Epithelial cell of prostate (primary cell): ENCODE measurements at places on chromosomes 3 and 15.

DNA sequence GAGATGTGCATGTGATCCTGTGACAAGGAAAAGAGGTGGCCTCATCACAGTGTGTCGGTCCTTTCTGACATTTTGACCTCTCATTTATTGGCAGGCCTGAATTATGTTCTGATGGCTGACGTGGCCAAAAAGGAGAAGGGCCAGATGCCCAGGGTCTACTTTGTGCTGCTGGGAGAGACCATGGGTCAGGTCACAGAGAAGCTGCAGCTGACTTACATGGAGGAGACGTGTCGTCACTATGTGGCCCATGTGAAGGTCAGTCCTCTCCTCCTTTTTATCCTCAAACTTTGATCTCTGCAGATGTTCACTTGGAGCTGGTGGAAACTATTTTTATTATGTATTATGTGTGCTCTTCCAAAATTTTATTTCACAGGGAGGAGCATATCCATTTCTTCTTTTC is 319.3 kb upstream of the CTDSPL start:
- no peak for DNase-seq

- DNase-seq, result peak; percentile 64
Measured at GRCh38 chr3:59425371-59425770, 375.5 kb upstream of the CFAP20DC start.

- DNase-seq, result no peak
Measured at GRCh38 chr3:115930922-115931321, 307.6 kb downstream of the GAP43 start.

DNA sequence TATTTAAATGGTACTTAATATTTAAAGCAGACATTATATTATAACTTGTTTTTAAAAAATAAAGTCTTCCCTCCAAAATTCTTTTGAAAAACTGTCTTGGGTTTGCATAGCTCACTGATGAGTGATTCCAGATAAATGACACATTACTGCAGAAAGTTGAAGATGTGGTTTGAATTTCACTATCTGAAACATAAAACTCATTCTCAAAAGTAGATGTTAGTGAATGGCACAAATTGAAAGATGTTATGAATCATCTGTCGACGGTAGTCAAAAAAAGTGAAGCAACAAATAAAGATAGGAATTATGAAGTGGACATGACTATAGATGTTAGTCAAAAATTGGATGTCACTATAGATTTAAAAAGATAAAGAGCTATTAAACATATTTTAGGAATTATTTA is 280.5 kb downstream of the GAP43 start:
- no peak for DNase-seq

DNA sequence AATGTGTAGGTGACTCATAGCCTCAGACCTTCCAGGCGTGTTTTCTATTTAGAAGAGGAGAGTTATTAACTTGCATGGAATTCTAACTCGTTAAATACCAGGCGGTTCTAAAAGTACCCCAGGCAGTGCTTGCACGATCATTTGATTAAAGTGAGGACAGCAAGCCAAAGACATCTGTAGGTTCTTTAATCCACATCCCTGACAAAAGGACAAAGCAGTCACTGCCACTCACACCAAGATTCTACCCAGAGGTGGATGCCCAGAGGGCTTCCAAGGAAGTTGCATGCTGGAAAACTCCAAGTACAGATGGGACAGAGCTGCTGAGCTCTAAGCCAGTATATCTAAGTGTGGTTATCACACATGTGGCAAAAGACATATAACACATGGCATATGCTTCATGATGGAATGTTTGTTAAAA is 372.1 kb downstream of the ROBO2 start:
- DNase-seq, result no peak

GRCh38 chr3:14803101-14803980 is 15.4 kb upstream of the FGD5 start:
- DNase-seq, result no peak

GRCh38 chr3:143309705-143310104 is 190.1 kb downstream of the CHST2 start:
- no peak for DNase-seq

DNA sequence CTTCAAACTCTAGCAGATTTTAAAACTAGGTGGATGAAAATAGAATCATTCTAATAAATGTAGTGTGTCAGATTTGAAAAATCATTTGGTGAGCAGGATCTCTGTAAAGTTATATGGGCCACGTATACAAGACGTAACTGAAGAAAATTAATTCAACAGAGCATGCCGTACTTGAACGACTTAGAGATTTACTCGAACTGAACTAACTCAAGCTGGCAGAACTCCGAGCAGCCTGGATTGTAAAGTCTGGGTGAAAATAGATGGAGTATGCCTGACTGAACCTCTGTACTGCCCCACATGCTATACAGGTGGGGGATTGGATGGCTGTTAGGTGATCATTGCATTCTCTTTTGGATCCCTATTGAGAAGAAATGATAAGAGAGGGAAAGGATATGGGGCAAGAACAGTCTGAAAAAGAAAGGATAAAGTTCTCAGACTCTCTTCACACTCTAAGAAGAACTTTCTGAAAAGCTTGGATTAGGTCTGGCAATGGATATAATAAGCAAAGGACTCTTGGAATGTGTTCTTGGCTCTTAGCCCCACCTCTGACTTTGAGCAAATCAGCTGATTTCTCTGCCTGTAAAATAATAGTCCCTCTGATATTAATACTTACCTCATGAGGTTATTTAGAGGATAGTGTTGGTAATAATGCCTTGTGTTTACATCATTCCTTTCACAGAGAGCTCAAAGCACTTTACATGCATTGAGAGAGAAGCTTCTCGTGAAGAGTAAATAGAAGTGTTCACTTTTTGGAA is 147.5 kb downstream of the FILIP1L start:
- no peak for DNase-seq

GRCh38 chr15:48654801-48655200 is 9.3 kb upstream of the FBN1 start:
- no peak for DNase-seq

DNA sequence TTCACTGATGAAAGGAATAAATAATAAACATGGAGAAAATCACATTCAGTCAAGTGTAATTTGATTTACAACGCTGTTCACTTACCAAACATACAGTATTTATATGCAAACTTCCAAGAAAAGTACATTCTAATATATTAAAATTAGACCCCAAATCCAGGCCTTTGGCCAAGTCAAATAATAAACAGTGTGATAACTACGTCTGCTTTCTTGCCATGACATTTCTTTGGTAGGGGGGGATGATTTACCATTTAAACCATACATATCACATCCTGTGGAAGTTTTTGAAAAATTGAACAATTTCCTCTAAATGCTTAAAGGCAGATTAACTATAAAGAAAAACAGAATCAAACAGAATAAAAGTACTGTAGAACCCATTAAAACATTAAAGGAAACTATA is 368.2 kb upstream of the WNT5A start:
- no peak for DNase-seq

GRCh38 chr15:58282060-58282708 is 144.0 kb downstream of the AQP9 start:
- DNase-seq, result no peak

GRCh38 chr15:31615643-31616415 is 289.2 kb downstream of the KLF13 start:
- no peak for DNase-seq

DNA sequence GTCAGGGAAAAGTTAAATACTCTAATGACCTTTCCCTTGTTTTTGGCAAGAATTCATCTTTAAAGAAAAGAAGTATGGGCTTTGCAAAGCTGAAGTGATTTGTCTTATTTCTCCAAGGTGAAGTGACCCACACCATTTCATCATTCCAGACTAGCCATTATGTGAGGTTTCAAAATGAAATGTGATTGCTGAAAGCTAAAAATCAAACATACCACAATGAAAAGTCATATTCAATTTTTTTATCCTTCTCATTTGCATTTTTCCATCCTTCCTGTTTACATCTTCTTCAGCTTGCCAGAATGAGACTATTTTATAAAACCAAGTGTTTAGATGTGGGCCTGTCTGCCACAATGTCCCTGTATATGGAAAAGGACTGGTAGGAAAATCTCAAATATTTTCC is 142.3 kb upstream of the STRIT1 start:
- no peak for DNase-seq

GRCh38 chr3:152671446-152672319 is 163.2 kb upstream of the P2RY1 start:
- DNase-seq, result no peak

- no peak for DNase-seq
Measured at GRCh38 chr3:20186600-20187004, 596 bp upstream of the SGO1 start.
